MV-4-11 (cell line): ENCODE measurements at places on chromosomes 12 and 14.

DNA sequence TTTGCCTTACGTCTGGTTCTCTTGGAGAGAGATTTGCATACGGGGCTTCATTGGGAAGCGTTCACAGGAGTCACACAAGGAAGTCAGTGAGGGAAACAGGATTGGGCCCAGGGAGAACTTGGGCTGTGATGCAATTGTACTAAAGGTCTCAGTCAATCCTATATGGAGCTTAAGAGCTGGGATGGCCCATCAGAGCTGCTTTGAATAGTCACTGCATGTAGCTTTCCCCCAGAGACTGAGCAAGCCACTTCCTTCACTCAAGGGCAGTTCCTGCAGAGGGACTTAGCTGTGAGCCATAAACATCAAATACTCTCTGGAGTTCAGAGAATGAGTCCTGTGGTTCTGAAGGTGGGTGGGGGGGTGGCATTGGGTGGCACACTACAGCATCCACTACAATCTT lies 605.4 kb downstream of the MED13L start:
- DNase-seq: no peak

DNA sequence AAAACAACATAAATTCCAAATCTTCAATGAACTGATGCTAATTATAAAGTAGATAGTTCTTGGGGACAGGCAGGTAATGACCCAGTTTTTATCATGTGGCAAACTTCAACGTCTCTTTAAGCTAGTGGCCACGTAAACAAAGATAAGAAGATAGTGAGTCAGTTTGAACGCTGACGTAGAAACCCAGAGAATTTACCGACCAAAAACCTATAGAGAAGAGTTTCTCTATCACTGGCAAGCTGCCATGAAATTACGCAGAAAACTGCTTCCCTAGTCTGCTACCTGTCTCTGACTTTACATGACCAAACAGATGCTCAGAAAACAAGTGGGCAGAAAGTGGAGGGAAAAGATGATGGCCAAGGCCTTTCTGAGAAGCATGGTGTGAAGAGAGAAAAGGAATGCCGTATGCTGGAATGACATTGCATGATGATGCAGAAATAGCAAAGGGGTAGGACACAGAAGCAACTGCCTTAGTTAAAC lies 136.3 kb downstream of the ITPR2 start:
- no peak for DNase-seq

- DNase-seq: no peak
Measured at GRCh38 chr12:19201661-19202060, 72.1 kb downstream of the PLEKHA5 start.

DNA sequence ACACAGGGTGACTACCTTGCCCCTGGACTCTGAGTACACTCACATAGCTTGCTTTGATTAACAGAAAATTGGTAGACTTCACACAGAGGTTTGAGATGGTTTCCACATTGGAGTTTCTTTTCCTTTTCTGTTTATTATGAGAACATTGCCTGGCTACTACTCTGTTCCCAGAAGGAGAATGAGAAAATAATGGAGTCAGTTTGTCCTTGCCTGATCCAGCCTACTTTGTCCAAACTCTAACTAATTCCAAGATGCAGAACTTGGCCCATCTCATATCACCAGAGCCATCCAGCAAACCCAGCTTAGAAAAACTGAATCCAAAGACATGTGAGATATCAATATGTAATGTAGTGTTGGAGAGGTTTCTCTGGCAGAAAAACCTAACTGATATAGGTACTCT lies 20.4 kb downstream of the TAS2R50 start:
- no peak for DNase-seq

GRCh38 chr14:43166163-43166562 lies 1340.9 kb downstream of the FSCB start:
- peak; percentile 44 for DNase-seq

DNA sequence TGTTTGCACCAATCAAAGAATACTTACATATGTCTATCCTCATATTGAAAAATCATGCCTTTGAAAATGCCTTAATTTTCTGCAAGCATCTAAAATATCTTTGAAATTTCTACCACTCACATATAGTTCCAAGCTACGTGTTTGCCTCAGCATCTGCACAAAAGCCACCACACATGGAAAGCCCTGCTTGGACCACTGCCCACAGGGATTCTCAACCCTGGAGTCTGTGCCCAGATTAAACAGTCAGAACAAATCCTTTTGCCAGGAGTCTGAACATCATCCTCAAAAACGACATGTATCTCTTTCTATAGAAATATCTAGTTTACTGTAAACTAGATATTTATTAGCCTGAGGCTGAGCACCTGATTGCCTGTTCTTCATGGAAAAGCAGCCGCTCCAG lies 32.6 kb downstream of the ARMH4 start:
- DNase-seq: no peak
